ENCODE measurements at places on chromosomes 16 and 17.

GRCh38 chr16:86956437-86956836 lies 360.8 kb downstream of the C16orf95 start:
- DNase-seq: no peak

GRCh38 chr16:54281535-54282201 lies 4.9 kb downstream of the IRX3 start:
- DNase-seq: no peak

- peak; percentile 66 for DNase-seq
These were observed 1.9 kb downstream of the PRR15L start for GRCh38 chr17:47955497-47956461.

GRCh38 chr16:47198180-47198575 lies 54.4 kb upstream of the NETO2 start:
- DNase-seq: no peak

DNA sequence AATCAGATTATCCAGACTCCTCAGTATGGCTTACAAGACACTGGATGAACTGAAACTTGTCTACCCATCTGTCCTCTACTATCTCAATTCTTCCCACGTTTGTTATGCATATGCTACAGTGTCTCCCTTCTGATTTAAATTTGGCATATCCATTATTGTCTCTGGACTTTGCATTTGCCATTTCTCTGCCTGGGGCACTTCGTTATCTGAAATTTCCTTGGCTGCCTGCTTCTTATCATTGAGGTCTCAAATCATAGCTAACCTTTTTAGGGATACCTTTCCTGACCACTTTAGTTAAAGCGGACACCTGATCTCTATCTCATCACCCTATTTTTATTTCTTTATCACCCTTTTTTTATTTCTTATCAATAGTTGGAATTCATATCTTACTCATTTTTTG lies 853.4 kb downstream of the KCNJ2 start:
- no peak for DNase-seq

DNA sequence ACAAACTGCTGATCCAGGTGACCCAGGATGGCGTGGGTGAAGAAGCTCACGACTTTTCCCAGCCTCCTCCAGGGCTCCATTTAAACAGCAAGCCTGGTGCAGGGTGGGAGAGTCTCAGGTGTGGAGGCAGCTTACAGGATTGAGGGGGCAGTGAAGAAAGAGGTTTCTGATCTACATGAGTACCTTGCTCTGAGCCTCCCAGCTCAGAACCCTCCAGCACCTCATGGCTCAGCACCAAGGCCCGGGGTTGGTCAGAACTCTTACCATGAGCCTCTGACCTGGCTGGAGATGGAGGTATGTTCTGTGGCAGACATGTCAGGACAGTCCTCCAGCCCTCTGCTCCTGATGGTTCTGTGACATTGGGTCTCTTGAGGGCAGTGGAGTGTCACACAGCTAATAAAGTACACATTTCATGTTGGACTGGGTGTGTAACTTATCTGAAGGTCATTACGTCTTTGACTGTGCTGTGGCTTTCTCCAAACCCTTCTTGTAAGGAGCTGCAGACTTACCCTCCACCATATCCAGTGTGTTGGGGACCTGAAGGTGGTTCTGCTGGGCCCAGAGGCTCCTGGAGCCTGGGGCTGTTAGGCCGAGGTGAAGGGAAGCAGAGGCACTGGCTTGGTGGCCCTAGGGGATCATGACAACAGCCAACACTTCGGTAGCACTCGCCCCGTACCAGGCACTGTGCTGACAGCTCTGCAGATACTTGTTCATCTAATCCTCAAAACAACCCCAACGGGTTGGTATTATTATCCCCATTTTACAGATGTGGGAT lies 3.8 kb upstream of the DCAF7 start:
- no peak for DNase-seq

- no peak for DNase-seq
These were observed 10.7 kb downstream of the HPR start for GRCh38 chr16:72073560-72074230.

DNA sequence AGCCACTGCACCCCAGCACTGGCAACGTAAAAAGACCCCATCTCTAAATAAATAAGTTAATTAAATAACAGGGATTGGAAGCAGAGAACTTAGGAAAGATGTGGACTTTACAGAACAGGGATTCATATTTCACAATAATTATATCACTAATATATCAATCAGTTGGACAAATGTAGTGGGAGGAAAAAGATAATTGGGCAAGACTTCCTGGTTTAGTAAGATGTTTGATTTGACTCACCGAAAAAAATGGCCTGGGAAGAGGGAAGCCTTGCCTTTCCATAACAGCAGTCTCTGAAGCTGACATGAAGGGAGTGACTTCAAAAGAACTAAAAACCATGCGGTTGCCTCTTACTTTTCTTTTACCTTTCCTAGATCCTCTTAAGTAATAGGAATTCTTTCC lies 15.2 kb upstream of the C17orf78 start:
- DNase-seq: no peak

DNA sequence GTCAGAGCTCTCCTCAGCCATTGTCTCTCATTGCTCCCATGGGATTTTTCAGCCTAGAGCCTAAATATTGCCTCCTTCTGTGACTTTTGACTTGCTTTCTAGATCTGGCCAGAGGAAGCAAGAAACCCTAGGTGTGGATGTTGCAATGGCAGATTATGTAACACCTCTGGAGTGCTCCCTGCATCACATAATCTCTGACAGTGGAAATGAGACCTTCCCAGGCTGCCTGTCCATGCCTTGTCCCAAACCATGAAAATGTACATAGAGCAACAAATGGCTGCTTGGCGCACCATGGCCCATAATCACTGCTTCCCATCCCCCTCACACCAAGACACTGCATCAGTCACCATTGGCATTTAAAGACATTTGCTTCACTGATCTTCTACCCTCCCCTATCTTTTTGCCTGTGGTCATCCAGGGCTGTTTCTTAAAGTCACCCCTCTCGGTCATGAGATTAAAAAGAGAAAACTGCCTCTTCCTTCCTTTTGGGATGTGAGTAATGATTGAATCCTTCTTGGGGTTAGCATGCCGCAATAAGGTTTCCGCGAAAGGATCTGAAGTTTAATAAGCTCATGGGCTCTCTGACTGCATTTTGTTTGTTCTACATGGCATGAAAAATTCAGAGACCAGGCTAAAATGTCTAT lies 34.2 kb upstream of the CCL2 start:
- no peak for DNase-seq

- DNase-seq: no peak
These were observed 3.0 kb downstream of the UBALD2 start for GRCh38 chr17:76268015-76268749.

DNA sequence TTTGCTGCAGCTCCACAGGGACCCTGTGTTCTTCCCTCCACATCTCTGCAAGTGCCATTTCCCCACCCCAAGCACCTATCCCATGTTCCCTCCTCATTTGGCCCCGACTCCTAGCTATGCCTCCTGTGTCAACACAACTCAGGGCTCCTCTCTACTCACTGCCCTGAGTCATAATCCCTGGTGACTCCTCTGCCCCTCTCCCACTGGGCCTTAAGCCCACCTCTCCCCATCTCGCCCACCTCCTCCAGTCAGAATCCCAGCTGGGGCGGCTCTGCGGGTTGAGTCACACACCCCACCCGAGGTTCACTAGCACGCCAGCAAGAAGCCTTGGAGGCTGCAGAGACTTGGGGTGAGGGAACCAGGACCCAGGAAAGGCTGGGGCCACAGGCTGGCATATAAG lies 346.2 kb downstream of the FOXL1 start:
- DNase-seq: no peak

GRCh38 chr17:81960130-81960958 lies 643 bp downstream of the NOTUM start:
- no peak for DNase-seq

DNA sequence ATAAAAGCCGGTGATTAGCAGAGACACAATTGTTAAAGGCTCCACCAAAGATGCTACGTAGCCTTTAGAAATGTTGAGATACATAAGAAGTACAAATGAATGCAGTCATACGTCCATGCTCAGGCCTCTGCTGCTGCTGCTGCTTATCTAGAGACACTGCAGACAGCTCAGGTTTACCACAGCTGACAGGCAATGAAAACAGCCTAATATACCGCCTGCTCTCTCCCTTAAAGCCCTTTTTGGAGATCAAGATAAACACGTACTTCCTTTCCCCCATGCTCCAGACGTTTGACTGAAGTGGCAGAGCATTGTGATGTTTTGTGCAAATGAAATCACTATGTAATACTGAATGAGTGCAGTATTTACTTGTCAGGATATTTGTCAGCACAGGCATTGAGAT lies 185.3 kb downstream of the AATF start:
- peak; percentile 55 for DNase-seq

- no peak for DNase-seq
These were observed at the start of gene BRD7 for GRCh38 chr16:50368410-50369132. Gene BRD7 (minus strand): TSS chr16:50368988. CDS start chr16:50368774, 214 bp downstream.

GRCh38 chr17:3904501-3904900 lies 11.6 kb upstream of the CAMKK1 start:
- DNase-seq: no peak

GRCh38 chr17:50578173-50578572 lies 17.7 kb downstream of the CACNA1G start:
- DNase-seq: no peak

DNA sequence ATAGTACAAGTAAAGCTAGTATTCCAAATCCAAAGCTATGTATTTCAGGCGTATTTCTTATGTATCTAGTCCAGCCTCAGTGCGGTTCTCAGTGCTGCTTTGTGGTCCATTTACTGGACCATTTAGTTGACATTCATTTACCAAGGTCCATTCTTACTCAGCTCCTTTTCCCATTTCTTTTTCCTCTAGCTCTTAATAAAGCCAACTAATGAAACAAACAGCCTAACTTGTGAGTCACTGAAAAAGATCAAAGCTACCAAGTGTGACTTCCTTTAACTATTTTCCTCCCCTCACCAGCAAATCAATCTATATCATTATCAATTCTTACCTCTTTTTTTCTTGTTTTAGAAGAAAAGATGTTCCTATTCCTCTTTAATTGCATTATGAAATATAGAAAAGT lies 64.0 kb downstream of the CYB561 start:
- no peak for DNase-seq

GRCh38 chr17:74480290-74480689 lies 13.9 kb downstream of the CD300A start:
- DNase-seq: no peak

DNA sequence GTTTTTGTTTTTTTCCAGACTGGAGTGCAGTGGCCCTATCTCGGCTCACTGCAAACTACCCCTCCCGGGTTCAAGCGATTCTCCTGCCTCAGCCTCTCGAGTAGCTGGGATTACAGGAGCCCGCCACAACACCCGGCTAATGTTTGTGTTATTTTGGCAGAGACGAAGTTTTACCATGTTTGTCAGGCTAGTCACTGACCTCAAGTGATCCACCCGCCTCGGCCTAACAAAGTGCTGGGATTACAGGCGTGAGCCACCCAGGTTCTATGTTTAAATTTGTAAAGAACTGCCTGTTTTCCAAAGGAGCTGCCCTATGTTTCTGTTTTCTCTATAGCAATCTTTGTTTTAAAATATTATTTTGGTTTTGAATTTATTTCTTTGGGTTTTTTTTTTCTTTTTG lies 13.8 kb upstream of the C16orf87 start:
- no peak for DNase-seq

GRCh38 chr16:48101069-48101674 lies 54.6 kb downstream of the ABCC12 start:
- no peak for DNase-seq

- DNase-seq: no peak
These were observed 9.3 kb upstream of the ZNF594 start for GRCh38 chr17:5201011-5201410.

DNA sequence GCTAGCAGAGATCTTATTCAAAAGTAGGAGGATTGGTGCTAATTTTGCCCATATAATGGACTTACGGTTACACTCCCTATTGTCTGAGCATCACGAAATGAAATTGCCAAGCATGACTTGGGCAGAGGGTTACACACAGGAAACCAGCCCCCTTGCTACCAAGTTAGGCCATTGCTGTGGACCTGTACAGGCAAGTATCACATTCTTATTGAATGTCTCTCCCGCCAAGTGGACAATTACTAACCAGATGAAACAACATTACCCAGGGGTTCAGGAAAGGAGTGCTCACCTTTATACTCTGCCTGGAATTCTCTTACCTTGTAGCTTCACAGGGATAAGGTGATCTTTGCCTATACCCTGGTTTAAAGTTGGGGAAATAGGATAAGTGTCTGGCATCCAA lies 70.6 kb upstream of the TOX3 start:
- DNase-seq: no peak

GRCh38 chr16:56610017-56610608 lies 1.7 kb downstream of the MT2A start:
- DNase-seq: no peak

GRCh38 chr17:61669522-61669921 lies 78.5 kb upstream of the NACA2 start:
- DNase-seq: peak; percentile 63

DNA sequence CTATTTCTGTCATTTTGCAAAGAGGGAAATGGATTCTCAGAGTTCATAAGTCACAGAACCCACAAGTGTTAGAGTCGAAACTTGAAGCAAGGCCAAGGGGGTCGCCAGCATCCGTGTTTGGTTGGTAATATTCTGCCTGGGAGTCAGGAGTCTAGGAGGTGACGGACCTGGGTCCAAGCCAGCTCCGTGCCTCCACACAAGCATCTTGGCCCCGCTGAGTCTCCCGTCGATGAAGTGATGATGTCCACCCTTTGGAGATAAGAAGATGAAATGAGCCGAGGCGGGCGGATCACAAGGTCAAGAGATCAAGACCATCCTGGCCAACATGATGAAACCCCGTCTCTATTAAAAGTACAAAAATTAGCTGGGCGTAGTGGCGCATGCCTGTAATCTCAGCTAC lies 53.2 kb upstream of the TNRC6C start:
- no peak for DNase-seq

DNA sequence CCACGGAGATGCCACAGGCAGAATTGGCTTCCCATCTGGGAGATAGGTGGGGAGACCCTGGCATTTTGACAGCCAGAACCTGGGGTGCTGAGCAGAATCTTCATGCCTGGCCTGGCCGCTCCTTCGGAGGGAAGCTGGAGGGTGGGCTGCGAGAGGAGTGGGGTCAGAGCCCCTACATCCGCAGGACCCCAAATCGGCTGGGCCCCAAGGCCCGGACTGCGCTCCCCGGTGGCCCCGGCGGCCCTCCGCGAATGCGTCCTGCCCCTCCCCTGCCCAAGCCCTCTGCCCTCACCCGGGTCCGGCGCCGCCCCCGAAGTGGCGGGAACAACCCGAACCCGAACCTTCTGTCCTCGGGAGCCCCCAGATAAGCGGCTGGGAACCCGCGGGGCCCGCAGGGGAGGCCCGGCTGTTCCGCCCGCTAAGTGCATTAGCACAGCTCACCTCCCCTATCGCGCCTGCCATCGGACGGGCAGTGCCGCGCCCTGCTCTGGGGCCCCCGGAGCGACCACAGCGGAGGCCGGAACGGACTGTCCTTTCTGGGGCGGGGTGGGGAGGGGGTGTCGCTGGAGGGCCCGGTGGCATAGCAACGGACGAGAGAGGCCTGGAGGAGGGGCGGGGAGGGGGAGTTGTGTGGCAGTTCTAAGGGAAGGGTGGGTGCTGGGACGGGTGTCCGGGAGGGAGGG lies 850 bp upstream of the PNMT start:
- no peak for DNase-seq

GRCh38 chr17:7553356-7553755 lies 4.5 kb downstream of the TNFSF12 start:
- no peak for DNase-seq

Data from NCI-H2029 (cell line).